ENCODE measurements at places on chromosomes 12 and 14. TPM values are rescaled to one million over a fixed set of nuclear protein-coding genes. Genes with fewer than 3 reads are reported as not detected.

DNA sequence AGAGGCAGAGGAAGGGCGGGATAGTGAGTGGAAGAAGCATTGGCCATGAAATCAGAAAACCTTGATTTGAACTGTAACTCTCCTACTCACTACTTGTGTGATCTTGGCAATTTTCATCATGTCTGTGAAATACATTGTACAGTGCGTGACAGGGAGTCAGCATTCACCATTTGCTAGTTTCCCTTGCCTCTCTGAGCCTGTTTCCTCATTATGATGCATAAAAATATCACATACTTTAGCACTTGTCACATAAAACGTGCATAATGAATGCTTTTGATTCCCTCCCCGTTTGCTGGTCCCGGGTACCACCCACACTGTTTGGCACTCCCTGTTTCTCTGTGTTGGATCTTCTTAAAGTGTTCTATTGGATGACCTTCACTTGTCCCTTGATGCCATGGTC is 101.1 kb upstream of the FRMD6 start:
- no peak overlapping the region for H3K27ac ChIP-seq
- H3K4me1 ChIP-seq: no peaks in the 10 kb centered on the region
- no peak overlapping the region for H3K4me3 ChIP-seq
- DNase-seq: no peak
- no peaks in the 10 kb centered on the region for H3K36me3 ChIP-seq

Gene MAX
- 171 TPM for total RNA-seq

GRCh38 chr12:75923964-75924666 is 107.5 kb downstream of the PHLDA1 start:
- H3K36me3 ChIP-seq: no peaks in the 10 kb centered on the region
- no peak overlapping the region for H3K27ac ChIP-seq
- no peaks in the 10 kb centered on the region for H3K4me1 ChIP-seq
- H3K4me3 ChIP-seq: no peak overlapping the region

DNA sequence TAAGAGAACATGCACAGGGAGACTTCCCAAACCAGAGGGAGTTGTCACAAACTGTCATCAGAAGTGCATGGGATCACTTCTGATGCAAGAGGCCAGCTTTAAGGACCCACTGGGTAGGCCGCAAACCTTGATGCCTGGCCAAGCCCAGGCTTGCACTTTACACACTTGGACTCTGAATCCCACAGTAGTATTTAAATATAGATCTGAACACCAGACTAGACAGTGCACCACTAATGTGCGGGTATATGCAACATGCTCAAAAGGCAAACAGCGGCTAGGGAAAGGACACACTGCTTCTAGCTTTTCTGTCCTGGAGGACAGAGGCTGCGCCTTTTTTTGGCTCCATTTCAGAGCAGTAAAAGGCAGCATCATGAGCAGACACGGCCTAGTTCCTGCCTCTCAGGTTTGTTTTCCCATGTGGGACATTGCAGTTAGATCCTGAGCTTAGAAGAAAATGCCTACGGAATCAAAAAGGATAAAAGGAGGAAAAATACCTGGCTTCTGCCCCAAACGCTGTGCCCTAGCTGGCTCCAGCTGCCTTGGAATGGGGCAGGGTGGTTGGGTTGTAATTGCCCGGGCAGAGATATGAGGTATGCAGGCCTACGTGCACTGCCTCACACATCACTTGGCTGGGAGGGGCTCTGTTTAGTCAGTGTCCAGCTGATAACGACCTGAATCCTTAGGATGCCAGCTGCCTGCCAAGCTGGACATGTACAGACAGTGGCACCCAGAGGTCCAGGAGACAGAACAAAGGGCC is 84.5 kb upstream of the EGLN3 start:
- no peak overlapping the region for H3K4me3 ChIP-seq
- peaks cover 14% of the 10 kb centered on the region for H3K4me1 ChIP-seq
- no peaks in the 10 kb centered on the region for H3K36me3 ChIP-seq
- no peak overlapping the region for H3K27ac ChIP-seq
- no peak for DNase-seq

DNA sequence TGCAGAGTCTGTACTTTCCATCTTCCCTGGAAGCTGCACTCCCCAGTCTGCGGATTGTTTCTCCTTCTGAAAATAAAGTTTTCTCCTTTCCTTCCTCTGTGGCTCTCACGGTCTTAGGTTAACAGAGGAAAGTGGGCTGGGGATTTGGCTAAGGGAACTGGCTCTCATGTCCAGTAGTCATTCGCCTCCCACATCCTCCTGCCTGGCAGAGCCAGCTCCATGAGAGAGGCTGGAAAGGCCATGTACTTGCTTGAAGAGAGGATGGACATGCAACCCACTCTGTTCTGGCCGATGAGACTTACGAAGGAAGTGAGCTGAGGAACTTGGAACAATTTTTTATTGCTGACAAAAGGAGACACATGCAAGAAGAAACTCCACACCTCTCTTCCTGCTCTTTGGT is 18.9 kb upstream of the RGS6 start:
- H3K4me1 ChIP-seq: no peaks in the 10 kb centered on the region
- no peaks in the 10 kb centered on the region for H3K27me3 ChIP-seq
- no peak overlapping the region for H3K4me3 ChIP-seq
- no peaks in the 10 kb centered on the region for H3K36me3 ChIP-seq

Gene DLGAP5
- 0.25 TPM for total RNA-seq

GRCh38 chr12:124639122-124639806 is 71.9 kb upstream of the NCOR2 start:
- H3K4me3 ChIP-seq: no peak overlapping the region
- H3K27ac ChIP-seq: no peak overlapping the region
- no peaks in the 10 kb centered on the region for H3K27me3 ChIP-seq
- H3K36me3 ChIP-seq: no peaks in the 10 kb centered on the region
- peaks cover 11% of the 10 kb centered on the region for H3K4me1 ChIP-seq

Gene ADCY4
- 4.7 TPM for total RNA-seq

- no peak for DNase-seq
- no peak overlapping the region for H3K27ac ChIP-seq
- no peaks in the 10 kb centered on the region for H3K27me3 ChIP-seq
- peaks cover 24% of the 10 kb centered on the region for H3K4me1 ChIP-seq
- no peak overlapping the region for H3K4me3 ChIP-seq
These were observed 4.0 kb downstream of the KTN1 start for GRCh38 chr14:55583942-55584468.

DNA sequence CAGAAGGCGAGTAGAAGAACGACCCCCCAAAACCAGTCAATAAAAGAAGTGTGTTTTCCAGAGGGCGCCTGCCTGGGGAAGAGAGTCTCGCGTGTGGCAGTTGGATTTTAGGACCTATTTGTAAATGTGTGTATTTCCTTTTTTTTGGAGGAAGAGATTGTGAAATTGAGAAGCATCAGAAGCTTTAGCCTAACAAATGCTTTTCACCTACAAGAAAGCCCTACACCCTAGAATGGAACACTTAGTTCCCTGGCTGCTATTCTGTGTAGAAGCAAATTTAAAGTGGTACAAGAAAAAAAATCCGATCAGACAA is 1.3 kb downstream of the RCOR1 start:
- no peaks in the 10 kb centered on the region for H3K36me3 ChIP-seq
- no peak overlapping the region for H3K27ac ChIP-seq
- H3K4me3 ChIP-seq: peak overlapping the region; percentile 66
- peaks cover 25% of the 10 kb centered on the region for H3K4me1 ChIP-seq
- no peak for DNase-seq

Gene ANKRD33
- total RNA-seq: not detected

GRCh38 chr14:59897757-59898383 is 22.1 kb upstream of the LRRC9 start:
- no peak overlapping the region for H3K4me3 ChIP-seq
- H3K4me1 ChIP-seq: no peaks in the 10 kb centered on the region
- DNase-seq: no peak
- H3K27ac ChIP-seq: no peak overlapping the region
- H3K27me3 ChIP-seq: peaks cover 4% of the 10 kb centered on the region

GRCh38 chr12:78568321-78569020 is 296.1 kb upstream of the SYT1 start:
- no peak overlapping the region for H3K4me3 ChIP-seq
- H3K4me1 ChIP-seq: no peaks in the 10 kb centered on the region
- no peak for DNase-seq
- no peaks in the 10 kb centered on the region for H3K27me3 ChIP-seq

GRCh38 chr12:110010853-110011723 is 11.9 kb downstream of the ANKRD13A start:
- peak overlapping the region; percentile 33 for H3K4me3 ChIP-seq
- H3K27ac ChIP-seq: peak overlapping the region; percentile 44
- H3K27me3 ChIP-seq: no peaks in the 10 kb centered on the region

Gene AJUBA
- total RNA-seq: 0.67 TPM

DNA sequence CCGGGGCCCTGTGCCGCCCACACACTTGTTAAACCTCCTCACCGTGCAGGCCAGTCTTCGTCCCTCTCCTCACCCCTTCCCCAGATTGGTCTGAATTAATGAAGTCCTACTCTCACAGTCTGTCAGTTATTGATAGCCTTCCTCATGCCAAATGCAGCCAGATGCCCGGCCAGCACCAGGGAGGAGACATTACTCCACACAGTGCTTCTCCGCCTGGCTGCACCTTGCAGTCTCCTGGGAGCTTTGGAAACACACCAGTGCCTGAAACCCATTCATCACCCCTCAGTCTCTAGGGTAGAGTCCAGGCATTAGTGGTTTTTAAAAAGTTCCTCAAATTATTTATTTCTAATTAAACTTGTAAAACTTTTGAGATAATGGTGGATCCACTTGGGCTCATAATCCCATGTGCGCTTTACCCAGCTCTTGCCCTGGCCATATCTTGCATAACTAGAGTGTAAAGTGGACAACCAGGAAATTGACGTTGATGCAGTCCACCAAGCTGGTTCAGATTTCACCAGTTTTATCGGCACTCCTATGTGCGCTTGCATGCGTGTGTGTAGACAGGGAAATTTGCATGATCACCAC is 38.2 kb upstream of the TSPAN9 start:
- DNase-seq: no peak
- H3K27me3 ChIP-seq: peaks cover 10% of the 10 kb centered on the region
- H3K4me3 ChIP-seq: no peak overlapping the region
- H3K36me3 ChIP-seq: no peaks in the 10 kb centered on the region
- no peaks in the 10 kb centered on the region for H3K4me1 ChIP-seq

DNA sequence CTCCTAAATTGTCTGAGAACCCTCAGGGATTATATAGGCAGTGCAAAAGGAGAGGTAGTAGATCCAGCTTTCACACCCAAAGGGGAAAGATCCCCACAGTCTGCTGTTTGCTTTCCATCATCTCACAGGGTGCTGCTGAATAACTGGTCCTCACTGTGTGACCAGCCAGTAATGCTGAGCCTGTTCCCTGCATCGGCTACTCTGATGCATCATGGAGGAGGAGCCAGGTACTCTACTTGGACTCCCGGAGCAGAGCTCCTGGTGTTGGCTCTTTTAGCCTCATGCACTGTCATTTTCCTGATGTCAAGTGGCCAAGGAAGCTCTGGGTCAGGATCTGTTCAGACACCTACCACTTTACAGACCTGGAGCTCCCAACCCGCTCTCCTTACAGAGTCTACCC is 127.4 kb upstream of the ATF1 start:
- H3K36me3 ChIP-seq: peaks cover 12% of the 10 kb centered on the region
- no peaks in the 10 kb centered on the region for H3K4me1 ChIP-seq
- H3K27ac ChIP-seq: no peak overlapping the region
- no peak overlapping the region for H3K4me3 ChIP-seq
- no peak for DNase-seq
- no peaks in the 10 kb centered on the region for H3K27me3 ChIP-seq

DNA sequence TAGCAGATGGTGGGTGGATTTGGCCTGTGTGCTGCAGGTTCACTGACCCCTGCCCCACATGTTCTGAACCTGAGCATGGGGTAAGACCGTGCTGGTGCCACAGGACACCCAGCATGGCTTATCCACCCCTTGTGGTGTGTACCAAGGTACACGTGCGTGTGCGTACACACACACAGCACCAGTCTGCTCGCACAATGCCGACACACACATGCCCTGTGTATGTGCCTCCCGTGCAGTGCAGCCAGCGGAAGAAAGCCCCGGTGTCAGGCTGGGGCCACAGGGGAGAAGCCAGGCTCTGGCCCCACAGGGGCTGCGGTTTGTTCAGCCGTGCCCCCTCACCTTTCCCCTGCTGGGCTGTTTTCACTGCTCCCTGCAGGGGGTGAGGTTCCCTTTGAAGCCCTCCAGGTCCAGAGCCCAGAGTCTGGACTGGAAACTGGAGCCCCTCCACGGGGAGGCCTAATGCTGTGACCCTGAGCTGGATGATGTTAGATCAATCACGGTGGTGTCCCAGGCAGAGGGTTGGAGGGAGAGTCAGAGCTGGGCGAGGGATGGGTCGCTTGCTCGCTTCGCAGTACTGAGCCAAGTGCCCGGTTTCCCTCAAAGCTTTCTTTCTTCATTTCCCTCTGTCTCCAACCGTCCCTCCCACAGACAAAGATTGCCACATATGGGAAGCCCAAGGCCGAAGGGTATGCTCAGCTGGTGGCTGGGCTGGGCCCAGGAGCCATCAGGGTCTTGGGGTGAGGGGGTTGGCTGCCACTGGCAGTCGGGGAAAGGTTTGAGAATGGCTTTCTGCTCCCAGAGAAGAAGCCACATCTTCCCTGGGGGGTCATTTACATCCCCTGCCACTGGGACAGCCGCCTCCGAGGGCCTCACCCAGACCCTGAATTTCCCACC is 6.2 kb downstream of the DTX1 start:
- H3K27ac ChIP-seq: no peak overlapping the region
- DNase-seq: no peak
- H3K4me1 ChIP-seq: peaks cover 84% of the 10 kb centered on the region
- H3K36me3 ChIP-seq: peaks cover 2% of the 10 kb centered on the region

- DNase-seq: no peak
- no peak overlapping the region for H3K4me3 ChIP-seq
- H3K27ac ChIP-seq: no peak overlapping the region
- H3K4me1 ChIP-seq: no peaks in the 10 kb centered on the region
- H3K36me3 ChIP-seq: no peaks in the 10 kb centered on the region
These were observed 62.1 kb downstream of the SPTB start for GRCh38 chr14:64817631-64818030.

Gene TCL1B
- not detected for total RNA-seq

DNA sequence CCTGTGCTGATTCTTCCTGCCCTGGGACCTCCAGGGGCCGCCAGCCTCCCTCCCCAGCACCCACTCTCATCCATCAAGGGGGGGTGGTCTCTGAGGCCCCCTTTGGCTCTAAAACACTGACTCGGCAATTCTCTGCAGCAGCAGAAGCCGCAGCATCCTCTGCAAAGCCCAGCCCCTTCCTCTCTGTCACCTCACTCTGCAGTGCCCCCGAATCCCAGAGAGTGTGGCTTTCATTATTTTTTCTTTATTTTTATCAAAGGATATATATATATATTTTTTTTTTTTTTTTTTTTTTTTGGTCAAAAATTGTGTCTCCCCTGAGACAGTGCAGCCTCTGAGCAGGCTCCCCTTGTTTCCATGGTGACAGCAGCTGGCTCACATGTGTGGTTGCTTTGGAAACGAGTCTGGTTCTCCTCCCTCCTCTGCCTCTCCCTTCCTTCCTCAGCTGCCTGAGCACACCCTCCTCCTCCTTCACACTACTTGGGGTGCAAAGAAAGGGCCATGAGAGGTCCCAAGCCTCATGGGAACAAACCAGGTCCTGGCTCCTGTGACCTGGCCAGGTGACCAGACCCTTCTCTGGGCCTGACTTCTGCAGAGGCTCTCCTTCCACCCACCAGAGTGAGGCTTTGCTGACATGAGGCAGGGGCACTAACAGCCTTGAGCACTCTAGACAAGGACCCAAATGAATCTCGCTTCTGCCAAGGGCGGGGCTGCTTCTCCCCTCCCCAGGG is 100.5 kb downstream of the LRRC74A start:
- DNase-seq: peak; percentile 87
- H3K4me1 ChIP-seq: peaks cover 93% of the 10 kb centered on the region
- no peaks in the 10 kb centered on the region for H3K27me3 ChIP-seq

- H3K36me3 ChIP-seq: no peaks in the 10 kb centered on the region
- no peak for DNase-seq
- H3K4me3 ChIP-seq: no peak overlapping the region
- H3K4me1 ChIP-seq: no peaks in the 10 kb centered on the region
- H3K27me3 ChIP-seq: no peaks in the 10 kb centered on the region
These were observed 412.7 kb downstream of the TMTC2 start for GRCh38 chr12:83099436-83099835.
